AG08396 (cell line): ENCODE measurements at places on chromosomes 2 and 18.

- DNase-seq: no peak
These were observed 172.7 kb downstream of the TNS1 start for GRCh38 chr2:217830061-217830460.

DNA sequence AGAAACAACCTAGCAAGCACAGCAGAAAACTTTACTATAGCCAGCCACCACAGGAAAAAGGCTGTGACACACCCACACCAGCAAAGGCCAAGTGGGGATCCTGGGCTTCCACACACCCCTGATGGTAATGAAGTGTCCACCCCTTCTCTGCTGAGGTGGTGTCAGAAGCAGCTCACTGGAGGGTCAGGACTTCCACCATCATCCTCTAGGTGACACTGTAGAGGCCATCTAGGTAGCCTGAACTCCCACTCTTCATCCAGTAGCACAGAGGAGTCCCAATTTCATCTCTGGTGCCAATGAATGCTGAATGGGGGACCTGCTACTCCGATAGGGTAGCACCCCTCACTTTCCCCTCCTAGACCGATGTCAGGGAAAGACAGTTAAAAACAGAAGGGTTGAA is 1544.4 kb downstream of the LRP1B start:
- peak; percentile 1 for DNase-seq

GRCh38 chr2:157838442-157839161 is 37.5 kb downstream of the ACVR1 start:
- peak; percentile 61 for DNase-seq

GRCh38 chr2:212957624-212958023 is 193.8 kb downstream of the IKZF2 start:
- DNase-seq: no peak

- DNase-seq: no peak
These were observed 2.3 kb upstream of the PSD4 start for GRCh38 chr2:113171334-113172075.

GRCh38 chr2:226387499-226387942 is 412.1 kb downstream of the IRS1 start:
- peak; percentile 10 for DNase-seq

- no peak for DNase-seq
These were observed 53.9 kb downstream of the DYNC1I2 start for GRCh38 chr2:171741189-171741588.

- no peak for DNase-seq
These were observed 45.5 kb upstream of the LOXHD1 start for GRCh38 chr18:46702471-46702870.

DNA sequence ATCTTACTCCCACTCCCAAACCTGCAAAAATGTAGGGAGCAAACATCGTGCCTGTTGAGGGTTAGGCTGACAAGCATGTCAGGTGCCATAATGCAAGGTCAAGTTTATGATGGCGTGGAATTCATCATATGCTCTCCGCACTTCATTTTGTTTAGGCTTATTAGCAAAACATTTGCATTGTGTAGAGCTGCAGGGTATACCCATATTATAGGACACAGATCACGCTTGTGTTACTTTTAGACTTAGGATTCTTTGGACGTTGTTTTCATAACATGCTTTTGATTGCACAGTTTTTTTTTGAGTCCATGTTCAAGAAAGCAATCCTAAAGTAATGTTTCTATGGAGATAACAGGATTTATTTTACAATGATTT is 22.9 kb downstream of the MBP start:
- no peak for DNase-seq

GRCh38 chr2:32812316-32812715 is 134.4 kb upstream of the LTBP1 start:
- DNase-seq: no peak

- peak; percentile 70 for DNase-seq
These were observed 22.9 kb upstream of the LBH start for GRCh38 chr2:30208453-30208852.

DNA sequence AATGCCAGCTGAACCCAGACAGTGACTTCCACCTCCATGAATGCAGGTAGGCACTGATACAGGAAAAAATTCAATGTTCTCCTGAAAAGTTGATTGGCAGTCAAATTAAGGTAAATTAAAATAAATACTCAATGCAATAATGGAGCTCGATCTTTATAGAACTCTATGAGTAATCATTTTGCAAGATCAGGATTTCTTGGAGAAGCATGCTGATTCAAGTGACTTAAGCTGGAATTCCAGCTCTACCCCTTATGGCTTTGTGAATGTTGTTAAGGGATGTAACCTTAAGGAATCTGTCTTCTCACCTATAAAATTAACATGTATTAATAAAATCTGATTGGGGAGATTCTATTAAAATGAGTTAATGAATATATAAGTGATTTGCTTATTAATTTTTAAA is 145.1 kb downstream of the QPCT start:
- no peak for DNase-seq

DNA sequence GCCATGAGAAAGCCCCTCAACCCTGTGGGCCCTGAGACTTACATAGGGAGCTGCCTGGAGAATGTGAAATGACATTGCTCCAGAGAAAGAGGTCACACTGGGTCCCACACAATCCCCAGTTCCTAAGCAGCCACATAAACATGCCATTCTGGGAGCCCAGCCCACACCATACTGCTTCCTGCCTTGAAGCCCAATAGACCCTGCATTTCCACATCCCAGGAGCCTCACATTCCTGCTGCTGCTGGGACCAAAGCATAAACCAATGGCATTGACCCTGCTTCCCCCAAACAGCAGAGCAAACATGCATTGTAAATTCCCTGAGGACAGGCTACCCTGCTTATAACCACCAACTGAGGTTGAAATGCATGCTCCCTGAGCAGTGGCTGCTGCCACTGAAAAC is 1117.6 kb upstream of the SLC39A10 start:
- DNase-seq: no peak

DNA sequence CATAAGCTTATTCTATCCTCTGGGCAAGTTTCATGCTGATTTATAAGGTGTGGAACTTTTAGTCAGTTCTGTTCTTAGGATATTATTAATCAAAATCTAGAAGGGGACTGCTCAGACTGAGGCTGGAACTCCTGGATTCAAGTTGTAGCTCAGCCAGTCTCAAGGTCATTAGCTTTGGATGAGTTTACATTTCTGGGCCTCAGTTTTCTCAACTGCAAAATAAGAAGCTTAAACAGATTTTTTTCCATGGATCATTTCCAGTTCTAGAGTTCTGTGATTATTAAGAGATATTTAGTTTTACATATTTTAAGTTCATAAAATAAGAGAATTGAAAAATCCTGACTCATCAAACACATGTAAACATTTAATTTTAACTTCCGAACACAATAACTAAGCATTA is 442.5 kb upstream of the PKDCC start:
- no peak for DNase-seq

DNA sequence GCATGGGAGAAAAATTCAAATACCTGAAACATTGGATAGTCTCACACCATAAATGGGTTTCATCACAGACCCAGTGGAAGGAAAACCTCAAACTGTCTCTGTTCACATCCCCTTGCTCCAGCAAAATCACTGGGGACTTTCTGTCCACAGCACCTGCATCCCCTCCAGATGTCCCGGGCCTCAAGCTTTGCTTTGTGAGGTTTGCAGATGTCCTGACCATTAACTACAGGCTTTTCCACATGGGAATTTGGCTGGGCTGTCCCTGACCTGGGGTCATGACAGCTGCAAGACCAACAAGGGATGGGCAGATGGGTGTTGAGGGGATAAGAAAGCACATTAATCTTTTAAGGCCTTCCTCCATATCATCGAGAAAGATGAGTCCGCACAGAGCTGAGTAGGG is 427.9 kb downstream of the TXNL1 start:
- DNase-seq: no peak

GRCh38 chr2:238380336-238380735 is 46.4 kb upstream of the ASB1 start:
- no peak for DNase-seq

- no peak for DNase-seq
These were observed 1184.9 kb upstream of the ACVR2A start for GRCh38 chr2:146659976-146660375.

GRCh38 chr18:75828379-75828778 is 400.9 kb upstream of the SMIM21 start:
- DNase-seq: no peak

- peak; percentile 50 for DNase-seq
These were observed 18.7 kb downstream of the C1D start for GRCh38 chr2:68044099-68044498.

- DNase-seq: no peak
These were observed 38.6 kb upstream of the PLB1 start for GRCh38 chr2:28457237-28457636.

GRCh38 chr18:13359210-13359609 is 140.7 kb downstream of the LDLRAD4 start:
- no peak for DNase-seq

GRCh38 chr18:23134780-23135549 is at the start of gene CABLES1:
CABLES1 (plus strand) TSS chr18:23135485; CDS start chr18:23135763, 278 bp downstream.
- DNase-seq: peak; percentile 78

- DNase-seq: peak; percentile 41
These were observed 119.3 kb upstream of the RBBP8 start for GRCh38 chr18:22813648-22814328.

DNA sequence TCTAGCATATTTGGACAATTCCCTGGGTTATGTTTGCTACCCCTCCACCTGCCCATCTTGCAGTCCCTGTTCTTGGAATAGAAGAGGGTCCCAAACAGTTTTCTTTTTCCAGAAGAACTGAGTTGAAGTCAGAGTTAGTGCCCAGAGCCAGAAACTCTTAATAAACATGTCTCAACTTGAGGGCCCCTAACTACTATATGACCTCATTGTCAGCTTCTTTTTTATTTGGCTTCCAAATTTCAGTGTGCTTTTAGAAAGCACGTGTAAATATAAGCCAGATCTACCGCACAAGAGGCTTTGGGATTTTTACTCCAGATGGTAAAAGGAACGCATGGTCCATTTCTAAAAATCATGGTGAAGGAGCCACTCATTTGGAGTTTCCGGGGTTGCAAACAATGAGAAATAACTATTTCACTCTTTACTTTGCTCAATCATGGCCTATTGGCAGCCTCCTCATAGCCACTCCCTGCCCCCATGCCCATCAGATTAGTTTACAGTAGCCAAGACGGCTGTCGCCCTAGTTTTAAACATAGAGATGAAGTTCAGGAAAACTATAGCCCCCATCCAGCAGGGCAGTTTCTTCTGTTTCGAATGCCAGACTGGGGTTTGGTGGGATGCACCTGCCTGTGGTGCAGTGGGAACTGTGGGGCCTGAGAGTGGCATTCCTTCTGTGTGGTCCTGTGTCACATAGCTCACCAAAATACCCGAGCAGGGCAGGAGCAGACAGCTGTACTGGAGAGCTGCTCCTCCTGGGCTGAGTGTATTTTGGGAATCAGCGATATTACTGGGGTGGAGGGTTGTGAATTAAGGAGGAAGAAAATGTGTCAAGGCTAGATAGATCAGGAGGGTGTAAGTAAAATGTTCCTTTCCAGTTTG is 1.7 kb downstream of the MAPRE3 start:
- DNase-seq: no peak

- peak; percentile 60 for DNase-seq
These were observed 138.9 kb downstream of the PXDN start for GRCh38 chr2:1605102-1606045.

DNA sequence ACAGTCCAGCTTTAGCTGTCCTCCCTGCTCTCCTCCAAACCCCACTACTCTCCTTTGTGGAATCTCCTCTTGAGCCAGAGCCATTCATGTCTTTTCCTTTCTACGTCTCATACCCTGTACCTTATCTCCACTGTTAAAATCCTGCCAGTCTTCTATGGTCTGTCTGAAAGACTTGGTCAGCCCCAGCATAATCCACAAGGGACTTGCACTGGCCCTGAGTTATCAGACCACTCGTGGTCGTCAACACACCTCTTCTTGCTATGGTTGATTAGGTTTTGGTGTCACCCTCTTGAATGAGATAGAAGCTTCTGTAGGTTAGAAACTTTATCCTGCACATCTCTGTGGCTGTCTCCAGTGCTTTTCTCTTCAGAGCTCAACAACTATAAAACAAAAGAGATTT is 56.8 kb downstream of the MYO1B start:
- DNase-seq: no peak

GRCh38 chr2:20618468-20618885 is 32.4 kb downstream of the HS1BP3 start:
- DNase-seq: no peak

DNA sequence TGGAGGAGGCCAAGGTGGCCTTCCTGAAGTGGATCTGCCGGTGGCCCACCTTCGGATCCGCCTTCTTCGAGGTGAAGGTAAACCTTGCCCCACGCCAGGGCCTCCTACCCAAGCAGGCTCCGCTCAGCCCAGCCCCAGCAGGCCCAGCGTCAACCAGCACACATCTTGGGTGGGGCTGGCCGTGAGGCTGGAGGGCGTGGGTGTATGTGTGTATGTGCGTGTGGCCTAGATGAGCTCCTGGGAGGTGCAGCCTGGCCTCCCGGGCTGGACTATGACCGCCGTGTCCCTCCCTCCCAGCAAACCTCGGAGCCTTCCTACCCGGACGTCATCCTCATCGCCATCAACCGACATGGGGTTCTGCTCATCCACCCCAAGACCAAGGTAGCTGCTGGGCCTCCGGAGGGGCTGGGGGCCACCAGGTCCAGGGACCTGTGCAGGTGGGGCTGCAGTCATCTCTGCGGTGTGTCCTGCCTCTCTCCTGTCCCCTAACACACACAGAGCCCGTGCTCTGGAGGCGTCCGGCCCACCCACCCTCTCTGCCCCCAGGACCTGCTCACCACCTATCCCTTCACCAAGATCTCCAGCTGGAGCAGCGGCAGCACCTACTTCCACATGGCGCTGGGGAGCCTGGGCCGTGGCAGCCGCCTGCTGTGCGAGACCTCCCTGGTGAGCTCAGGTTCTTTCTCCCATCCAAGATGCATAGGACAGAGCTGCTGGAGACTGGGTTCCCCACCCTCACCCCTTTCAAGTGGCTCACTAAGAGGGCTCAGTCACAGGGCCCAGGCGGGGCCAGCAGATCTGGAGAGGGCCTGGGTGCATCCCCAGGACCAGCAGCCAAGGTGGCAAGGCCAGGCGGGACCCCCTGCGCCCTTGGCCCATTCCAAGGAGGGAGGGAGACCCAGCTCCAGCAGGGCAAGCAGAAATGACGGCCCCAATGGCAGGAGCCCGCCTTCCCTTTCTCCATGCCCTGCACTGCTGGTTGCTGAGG is 9.4 kb upstream of the GPR17 start:
- no peak for DNase-seq

DNA sequence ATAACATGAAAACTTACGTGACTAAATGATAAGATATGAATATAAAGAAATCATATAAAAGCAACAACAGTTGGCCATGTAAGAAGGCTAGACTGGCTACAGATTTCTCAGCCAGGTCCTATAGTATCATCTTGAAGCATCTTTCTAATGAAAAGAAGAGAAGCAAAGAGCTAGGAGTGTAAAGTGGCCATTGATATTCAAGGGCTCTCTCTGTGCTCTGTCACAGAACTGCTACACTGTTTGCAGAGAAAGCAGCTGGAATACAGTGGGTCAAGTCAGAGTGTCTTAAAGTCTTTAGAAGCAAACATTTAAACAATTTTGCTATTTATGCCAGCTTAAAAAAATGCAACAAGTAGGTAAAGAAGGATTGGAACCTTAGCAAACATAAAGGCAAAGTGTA is 118.8 kb downstream of the SCN9A start:
- no peak for DNase-seq

- DNase-seq: no peak
These were observed 5.5 kb downstream of the CEBPZOS start for GRCh38 chr2:37201766-37202165.

- DNase-seq: no peak
These were observed 1362.7 kb upstream of the CHAC2 start for GRCh38 chr2:52404866-52405265.
